Left lobe of liver (tissue), 2 donors: ENCODE measurements at places on chromosomes 12 and 14.

GRCh38 chr12:109343677-109344076, 4.0 kb upstream of the MYO1H start:
- DNase-seq, result no peak

- no peak for DNase-seq
Observed at GRCh38 chr14:44529026-44529425, 21.9 kb upstream of the FSCB start.

GRCh38 chr12:34294137-34294536, 271.8 kb downstream of the ALG10 start:
- DNase-seq, result peak; percentile 18

DNA sequence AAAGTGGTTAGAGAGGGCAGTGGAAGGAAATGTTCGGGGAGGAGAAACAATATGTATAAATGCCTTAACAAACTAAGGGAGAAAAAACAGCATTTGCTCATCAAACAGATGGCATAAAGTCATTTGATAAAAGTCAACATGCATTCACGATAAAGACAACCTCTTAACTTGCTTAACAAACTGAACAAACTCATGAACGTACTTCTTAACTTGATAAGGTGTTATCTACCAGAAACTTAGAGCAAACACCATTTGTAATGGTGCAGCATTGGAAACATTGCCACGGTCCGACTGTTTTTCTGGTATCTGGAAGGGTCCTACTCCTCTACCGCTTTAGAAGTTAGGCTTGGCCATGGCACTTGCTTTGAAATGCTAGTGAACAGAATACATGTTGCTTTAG, 4.2 kb upstream of the RPS6KL1 start:
- DNase-seq, result no peak

- DNase-seq, result no peak
Observed at GRCh38 chr12:2094597-2094996, 41.8 kb downstream of the CACNA1C start.

GRCh38 chr12:112488257-112488876, 69.6 kb downstream of the PTPN11 start:
- DNase-seq, result no peak

- no peak for DNase-seq
Observed at GRCh38 chr12:77053259-77053658, 12.1 kb downstream of the E2F7 start.

- DNase-seq, result no peak
Observed at GRCh38 chr12:64718649-64719048, 40.6 kb downstream of the GNS start.

- DNase-seq, result no peak
Observed at GRCh38 chr12:65857840-65858239, 33.6 kb downstream of the HMGA2 start.

- DNase-seq, result no peak
Observed at GRCh38 chr12:49888461-49889151, 15.1 kb downstream of the FAIM2 start.

DNA sequence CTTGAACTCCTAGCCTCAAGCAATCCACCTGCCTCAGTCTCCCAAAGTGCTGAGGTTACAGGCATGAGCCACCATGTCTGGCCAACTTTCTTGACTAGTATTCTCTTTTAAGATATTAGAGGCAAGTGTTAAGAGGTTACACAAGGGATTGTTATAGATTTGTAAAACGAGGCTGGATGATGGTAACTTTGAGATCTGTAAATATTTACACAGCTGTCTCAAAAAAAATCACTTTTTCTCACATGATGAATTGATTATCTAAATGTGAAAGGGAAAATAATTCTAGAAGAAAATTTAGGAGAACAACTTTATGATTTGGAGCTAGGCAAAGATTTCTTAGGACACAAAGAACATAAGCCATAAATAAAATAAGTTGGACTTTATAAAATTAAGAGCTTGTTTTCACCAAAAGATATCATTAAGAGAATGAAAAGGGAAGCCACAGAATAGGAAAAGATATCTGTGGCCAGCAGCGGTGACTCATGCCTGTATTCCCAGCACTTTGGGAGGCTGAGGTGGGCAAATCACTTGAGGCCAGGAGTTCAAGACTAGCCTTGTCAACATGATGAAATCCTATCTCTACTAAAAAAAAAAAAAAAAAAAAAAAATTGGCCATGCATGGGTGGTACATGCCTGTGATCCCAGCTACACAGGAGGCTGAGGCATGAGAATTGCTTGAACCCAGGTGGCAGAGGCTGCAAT, 77.4 kb downstream of the BBS10 start:
- no peak for DNase-seq

GRCh38 chr12:50545786-50546185, 41.0 kb downstream of the DIP2B start:
- no peak for DNase-seq

DNA sequence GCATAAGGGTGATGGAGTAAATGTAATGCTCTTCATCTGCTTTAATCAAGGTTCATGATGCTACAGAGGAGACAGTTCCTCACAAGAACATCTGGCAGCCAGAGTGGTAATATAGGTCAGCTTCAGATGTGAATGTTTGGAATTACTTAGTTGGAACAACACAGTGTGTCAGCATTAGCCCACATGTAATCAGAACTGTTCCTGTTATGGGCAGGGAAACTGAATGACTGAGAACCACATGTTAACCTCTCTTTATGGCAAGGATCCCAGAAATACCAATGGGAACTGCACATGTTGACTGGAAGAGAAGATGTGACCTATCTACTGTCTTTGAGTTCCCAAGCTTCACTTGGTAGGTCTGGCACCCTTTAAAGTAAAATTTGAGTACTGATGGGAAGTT, 390.1 kb upstream of the PDE3A start:
- no peak for DNase-seq

DNA sequence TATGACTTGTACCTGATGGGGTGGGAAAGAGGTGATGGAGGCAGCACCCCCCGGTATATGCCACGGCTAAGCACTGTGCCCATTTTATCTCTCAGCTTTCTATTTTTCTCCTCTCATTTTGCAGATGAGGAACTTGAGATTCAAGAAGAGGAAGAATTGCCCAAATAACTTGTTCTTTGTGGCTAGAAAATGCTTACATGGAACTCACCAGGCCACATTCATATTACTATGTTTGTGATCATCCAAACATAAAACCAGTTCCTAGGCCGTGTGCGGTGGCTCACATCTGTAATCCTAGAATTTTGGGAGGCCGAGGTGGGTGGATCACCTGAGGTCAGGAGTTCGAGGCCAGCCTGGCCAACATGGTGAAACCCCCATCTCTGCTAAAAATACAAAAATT, 14.5 kb upstream of the PSMD9 start:
- DNase-seq, result no peak

GRCh38 chr12:26642361-26642760, 190.6 kb downstream of the ITPR2 start:
- DNase-seq, result no peak
